ENCODE measurements at places on chromosomes 7 and 10.

GRCh38 chr10:58373442-58373827 lies 11.8 kb upstream of the TFAM start:
- DNase-seq, result no peak

- no peak for DNase-seq
Observed at GRCh38 chr7:55587687-55588378, 15.5 kb upstream of the VOPP1 start.

GRCh38 chr10:104640339-104641186 lies 527 bp upstream of the SORCS3 start:
- no peak for DNase-seq

DNA sequence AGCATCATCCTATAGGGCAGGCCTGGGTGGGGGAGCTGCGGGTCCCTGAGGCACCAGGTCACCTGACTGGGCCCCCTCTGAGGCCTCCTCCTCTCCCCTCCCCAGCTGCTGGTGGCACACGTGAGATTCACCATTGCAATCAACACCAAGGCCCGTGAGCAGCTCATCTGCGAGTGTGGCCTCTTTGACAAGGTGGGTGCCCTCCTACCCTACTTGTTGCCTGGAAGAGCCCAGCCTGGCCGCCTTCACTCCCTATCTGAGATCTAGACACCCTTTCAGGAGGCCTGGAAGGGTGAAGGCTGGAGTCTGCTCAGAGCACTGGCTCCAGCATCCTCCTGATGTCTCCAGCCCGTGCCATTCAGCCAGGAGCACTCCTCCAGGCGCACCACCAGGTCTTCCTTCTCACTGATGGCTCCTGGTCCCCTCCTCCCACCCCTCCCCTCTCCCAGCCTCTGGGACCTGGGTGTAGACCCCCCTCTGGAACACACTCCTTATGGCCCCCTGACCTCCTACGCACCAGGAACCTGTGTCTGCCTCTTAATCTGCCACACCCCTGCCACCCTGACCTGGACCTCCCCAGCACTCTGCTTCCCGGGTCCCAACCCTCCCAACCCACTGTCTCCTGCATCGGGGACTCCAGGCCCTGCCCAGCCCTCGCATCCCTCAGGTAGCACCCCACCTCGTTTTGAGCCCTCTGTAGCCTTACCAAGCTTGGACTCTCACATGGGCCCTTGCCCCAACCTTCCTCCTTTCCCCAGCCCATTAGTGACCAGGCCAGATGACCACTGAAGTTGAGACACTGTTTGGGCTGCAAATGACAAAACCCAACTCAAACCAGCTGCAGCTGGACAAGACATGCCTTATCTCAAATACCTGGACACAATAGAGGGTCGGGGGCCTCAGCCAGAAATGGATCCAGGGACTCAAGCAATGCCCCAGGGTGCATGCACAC lies 67.5 kb downstream of the ALOX5 start:
- no peak for DNase-seq

DNA sequence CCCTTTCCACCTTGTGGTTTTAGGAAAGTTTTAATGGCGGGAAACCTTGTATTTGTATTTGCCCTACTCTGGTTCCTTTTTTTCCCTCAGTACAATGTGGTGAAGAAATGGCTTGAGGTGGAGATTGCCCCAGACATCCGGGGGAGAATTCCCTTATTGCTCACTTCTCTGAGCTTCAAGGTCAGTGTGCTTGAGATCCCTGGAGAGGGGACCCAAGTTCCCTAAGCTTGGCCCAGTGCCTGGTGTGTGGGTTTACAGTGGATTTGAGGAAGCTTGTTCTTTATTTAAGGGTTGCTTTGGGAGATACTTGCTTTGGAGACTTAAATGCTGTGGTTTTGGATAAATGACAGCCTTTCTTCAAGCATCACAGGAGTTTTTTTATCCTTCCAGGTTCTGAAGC lies 18.3 kb downstream of the CALHM2 start:
- no peak for DNase-seq

GRCh38 chr10:3995302-3996210 lies 210.5 kb upstream of the KLF6 start:
- DNase-seq, result no peak

DNA sequence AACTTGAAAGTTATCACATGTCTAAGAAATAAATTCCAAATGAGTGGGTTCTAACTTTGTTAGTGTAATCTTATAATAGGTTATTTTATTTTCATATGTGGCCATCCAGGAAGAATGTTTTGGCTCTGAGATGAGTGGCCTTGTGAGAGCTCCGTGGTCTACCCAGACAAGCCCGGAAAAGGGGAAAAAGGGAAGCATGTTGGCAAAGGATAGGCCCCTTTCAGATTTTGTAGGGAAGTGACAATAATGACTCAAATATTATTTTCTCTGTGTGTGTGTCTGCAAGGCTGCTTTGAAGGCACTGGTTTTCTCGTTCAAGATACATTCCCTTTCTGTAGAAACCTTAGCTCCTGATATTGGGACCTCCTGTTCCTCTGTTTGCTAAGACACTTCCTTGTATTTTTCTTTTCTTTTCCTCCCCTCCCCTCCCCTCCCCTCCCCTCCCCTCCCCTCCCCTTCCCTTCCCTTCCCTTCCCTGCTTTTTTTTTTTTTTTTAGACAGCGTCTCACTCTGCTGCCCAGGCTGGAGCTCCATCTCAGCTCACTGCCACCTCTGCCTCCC lies 240.8 kb downstream of the LRMDA start:
- no peak for DNase-seq

DNA sequence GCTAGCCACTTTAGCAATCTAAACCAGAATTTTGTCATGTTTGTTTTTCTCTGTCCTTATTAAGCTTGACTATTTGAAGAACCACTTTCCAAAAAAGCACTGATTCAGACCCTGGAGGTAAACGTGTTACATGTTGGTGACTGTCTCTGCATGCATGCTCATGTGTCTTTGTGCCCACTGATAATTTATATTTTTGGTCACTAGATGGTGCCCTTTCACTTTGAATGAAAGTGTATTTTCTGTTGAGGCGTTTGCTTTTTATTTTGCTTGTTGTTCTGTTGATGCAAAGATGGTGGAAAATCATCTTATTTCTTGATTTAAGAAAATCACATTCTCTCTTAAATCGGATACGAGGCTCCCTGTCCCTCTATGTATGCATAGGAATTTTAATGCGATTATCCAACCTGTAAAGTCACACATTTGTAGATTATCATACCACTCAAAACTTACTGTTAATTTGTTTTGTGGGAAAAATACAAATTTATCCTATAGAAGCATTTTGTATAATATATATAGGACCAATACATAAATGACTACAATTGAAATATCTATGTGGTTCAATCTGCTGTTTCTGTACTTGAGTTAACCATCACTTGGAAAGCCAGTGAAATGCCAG lies 269.3 kb downstream of the BICC1 start:
- no peak for DNase-seq

- peak; percentile 16 for DNase-seq
Observed at GRCh38 chr10:86536294-86536861, 14.8 kb upstream of the WAPL start.

DNA sequence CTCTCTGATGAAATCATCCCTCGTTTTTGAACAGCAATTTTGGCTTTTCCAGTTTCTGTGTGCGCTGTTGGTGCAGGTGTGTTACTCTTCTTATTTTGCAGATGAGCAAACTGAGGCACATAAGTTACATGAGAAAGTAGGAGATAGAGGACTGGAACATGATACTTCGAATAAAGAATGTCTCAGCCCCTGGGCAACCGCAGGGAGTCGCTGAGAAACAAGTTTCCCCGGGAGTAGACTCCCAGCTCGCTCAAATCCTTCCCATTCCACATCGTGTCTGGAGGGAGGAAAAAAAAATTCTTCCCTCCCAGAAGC lies 18.0 kb downstream of the MXI1 start:
- DNase-seq, result no peak

Data from T-helper 2 cell (primary cell).